ENCODE measurements at places on chromosomes 6 and 20.

- no peak for DNase-seq
Observed at GRCh38 chr6:50520326-50521266, 192.7 kb upstream of the TFAP2D start.

DNA sequence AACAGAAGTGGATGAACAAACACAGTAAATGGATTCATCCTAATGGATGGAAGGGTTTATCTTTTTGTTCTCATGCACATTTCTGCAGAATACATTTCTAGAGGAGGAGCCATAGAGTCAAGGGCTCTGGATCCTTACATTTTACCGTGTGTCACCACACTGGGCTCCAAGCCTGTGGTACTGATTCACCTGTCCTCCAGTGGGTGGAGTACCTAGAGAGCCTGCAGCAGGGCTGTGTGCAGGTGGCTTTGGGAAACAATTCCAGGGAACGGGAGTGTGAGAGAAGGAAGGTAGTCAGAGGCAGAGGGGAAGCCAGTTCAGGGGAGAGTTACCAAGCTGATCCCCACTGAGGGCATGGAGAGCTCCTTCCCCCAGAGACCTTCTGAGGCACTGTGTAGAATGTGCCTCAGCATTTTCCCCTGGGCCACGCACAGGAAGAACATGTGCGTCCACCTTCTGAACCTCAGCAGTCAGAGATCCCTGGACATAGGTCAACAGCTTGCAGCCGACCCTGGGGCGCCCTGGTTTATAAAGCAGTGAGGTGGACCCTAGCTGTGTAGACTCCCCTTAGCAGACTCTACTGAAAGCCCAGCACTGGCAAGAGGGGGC, 85.3 kb upstream of the SLC22A23 start:
- DNase-seq: no peak

DNA sequence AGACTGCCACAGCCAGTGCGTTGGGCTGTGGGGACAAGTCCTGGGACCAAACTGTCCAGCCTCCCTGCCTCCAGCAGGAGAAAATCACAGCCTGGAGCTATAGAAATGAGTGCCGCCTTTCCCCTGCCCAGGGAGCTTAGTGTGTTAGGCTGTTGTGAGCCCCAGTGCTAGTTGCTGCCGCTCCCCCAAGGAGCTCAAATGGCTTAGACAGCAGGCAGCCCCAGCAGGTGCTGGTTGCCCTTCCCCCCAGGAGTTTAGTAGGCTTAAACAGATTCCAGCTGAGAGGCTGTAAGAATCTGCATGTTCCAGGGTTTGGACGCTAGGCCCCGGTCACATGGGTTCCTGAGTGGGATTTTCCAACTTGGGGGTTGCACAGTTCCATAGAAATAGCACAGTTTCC, 27.2 kb upstream of the HMGN3 start:
- DNase-seq: no peak

- no peak for DNase-seq
Observed at GRCh38 chr6:7914991-7915789, 4.6 kb upstream of the TXNDC5 start.

DNA sequence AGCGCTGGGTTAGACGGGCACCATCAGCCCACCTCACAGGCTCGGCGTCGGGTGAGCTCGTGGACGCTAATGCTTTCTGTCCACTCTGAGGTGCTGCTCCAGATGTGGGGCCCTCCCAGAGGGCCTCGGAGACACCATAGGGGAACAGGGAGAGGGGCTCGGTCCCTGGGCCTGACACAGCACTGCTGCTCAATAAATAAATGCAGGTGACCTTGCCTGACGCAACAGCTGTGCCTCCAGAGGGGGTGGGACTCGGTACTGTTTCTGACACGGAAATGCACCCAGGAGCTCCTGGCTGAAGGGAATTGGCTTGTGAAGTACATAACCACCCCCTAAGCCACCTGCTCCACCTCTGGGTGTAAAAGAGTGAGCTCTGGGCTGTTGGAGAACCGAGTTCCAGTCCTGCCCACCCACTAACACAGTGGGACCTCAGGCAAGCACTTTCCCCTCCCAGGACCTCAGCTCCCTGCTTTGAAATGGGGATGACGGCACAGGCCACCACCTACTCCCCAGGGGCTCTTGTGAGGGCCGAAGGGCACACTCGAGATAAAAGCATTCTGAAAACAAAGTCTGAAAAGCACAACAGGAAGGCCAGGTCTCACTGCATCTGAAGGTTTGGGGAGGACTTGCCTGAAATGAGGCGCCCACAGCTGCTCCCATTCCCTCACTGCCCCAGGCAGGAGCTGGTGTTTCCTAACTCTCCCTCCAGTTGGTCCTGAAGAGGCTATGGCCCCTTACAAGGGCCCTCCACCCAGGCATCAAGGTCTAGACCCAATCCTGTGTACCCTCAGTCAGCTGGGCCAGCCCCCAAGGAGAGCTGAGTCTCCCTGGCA, 6.7 kb downstream of the KCNK15 start:
- no peak for DNase-seq

DNA sequence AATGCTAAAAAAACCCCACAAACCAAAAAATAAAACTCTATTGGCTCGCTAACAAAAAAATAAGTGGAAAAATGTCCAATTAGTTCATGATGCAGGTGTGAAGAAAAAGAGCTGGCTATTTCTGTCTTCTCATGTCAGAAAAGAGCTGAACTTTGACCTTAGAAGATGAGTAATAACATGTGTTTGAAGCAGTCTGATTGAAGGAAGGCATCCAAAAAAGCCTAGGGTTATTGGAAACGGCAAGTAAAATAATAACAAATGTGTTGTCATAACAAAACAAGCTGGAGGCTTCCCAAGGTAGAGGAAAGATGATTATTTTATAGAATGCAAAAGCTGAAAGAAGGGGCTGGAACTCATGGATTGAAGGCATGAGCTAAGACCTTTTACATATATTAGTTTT, 94.4 kb upstream of the FAM184A start:
- no peak for DNase-seq

DNA sequence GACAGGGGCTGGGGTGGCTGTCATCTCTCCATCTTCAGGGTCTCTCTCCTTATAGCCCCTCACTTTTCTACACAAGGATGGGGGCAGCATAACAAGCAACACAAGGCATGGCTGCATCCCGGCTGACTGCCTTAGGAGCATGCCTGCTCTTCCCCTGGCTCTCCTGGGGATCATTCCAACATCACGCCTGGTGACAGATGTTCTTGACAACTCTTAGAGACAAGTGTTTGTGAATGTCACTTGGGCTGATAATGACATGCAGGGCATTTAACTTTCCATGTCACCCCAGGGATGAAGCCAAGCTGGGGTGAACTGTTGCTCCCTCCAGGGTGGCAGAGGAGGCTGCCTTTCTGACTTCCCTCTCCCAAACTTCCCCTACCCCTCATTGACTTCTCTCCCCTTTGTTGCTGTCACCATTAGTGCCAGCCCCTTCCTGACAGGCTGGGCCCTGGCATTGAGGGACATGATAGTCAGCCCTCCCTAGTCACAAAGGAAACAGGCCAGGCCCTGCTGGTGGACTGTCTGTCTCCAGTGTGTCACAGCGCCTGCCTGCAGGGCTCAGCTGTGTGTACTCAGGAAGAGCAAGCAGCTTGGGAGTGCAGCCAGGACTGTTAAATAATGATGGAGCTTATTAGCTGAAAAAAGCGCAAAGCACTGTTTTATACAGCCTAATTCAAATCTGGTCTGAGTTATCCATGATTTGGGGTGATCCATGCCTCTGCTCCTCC, 161.8 kb downstream of the LRFN2 start:
- DNase-seq: no peak

GRCh38 chr20:34881689-34882088, 5.3 kb downstream of the ACSS2 start:
- no peak for DNase-seq

DNA sequence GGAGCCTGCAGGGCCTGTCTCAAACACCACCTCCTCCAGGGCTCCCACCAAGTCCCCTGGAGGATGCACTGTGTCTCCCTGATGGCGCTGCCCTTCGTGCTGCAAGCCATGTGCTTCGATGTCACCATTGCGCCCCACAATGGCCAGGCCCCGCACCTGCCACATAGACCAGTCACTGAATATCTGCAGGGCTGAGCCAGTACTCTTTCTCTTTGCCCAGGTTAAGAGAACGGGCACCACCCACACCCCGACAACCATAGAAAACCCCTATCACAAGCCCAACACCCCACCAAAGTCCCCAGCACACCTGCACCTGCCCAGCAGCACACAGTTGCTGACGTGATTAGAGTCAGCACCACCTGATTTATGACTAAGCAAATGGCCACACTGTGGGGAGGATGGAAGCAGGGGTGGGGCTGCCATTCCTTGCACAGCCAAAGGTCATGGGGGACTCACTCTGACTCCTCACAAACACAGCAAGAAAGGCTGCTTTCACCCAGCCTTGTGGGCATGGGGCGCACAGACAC, 104.3 kb downstream of the SLC23A2 start:
- peak; percentile 21 for DNase-seq

DNA sequence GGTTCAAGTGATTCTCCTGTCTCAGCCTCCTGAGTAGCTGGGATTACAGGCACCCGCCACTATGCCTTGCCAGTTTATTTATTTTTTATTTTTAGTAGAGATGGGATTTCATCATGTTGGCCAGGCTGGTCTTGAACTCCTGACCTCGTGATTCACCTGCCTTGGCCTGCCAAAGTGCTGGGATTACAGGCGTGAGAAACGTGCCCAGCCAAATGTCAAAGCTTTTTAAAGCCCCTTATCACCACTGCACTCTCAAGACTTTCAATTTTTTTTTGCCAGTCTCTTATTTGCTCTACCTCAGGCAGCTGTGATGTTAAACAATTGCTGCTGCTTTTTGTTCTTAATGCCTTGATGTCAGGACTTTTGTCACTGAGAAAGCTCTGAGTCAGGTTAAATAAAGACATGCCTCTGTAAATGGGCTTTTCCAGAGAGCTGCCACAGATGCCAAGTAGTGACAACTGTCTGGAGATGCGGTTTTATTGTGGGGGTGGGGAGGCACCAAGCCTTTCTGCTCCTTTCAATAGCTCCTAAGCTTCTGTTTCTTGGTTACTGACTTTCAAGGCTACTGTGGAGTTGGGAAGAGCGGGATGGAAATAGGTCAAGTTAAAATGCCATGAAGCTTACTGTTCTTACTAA, 29.2 kb downstream of the RSPH3 start:
- no peak for DNase-seq

DNA sequence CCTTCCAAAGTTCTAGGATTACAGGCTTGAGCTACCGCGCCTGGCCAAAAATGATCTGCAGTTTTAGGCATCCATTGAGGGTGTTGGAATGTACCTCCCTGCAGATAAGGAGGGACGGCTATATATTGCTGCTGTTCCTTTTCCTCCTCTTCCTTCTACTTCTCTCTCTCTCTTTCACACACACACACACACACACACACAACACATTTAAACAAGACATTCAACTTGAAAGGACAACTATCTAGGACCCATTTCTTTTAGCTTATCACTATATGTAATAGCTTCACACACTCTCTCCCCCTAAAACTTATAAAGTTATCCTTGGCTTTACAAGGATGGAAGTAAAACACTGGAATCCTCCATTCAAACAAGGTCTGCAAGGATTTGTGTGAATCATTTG, 260.6 kb downstream of the PHACTR1 start:
- no peak for DNase-seq

GRCh38 chr20:61795669-61796630, 269.7 kb downstream of the TAF4 start:
- no peak for DNase-seq

DNA sequence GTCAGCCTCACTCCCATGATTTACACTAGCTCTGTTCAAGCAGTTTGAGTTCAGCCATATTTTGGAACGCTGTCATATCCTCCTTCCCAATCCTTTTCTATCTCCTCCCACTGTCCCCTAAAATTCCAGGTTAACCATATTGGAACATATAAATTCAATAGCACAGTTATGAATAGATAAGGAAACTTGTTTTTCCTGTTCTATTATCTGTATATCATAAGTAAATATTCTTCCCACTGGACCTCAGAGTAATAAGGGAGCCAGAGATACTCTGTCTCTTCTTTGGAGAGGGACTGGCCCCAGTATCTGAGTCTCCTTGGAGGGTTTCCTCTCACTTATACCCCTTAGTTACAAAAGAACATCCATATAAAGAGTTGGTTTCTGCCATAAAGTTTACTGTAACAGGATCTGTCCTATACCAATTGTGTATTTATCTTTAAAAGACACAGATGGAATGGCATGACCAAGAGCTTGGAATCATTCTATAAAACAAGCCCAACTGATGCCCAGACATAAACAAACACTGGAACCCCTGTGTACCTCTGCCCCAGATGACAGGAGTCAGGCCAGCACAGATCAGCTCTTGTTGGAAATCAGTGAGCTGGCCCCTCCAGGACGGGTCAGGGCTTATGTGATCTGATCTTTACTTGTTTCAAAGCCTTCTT, 67.1 kb downstream of the EPB41L2 start:
- DNase-seq: no peak

GRCh38 chr6:50141100-50141499, 91.4 kb upstream of the DEFB112 start:
- no peak for DNase-seq

- peak; percentile 61 for DNase-seq
Observed at GRCh38 chr20:2521369-2522305, 12.9 kb upstream of the ZNF343 start.

- DNase-seq: no peak
Observed at GRCh38 chr6:20647585-20647984, 113.3 kb downstream of the CDKAL1 start.

GRCh38 chr6:84061613-84062398, 28.2 kb downstream of the MRAP2 start:
- DNase-seq: no peak

DNA sequence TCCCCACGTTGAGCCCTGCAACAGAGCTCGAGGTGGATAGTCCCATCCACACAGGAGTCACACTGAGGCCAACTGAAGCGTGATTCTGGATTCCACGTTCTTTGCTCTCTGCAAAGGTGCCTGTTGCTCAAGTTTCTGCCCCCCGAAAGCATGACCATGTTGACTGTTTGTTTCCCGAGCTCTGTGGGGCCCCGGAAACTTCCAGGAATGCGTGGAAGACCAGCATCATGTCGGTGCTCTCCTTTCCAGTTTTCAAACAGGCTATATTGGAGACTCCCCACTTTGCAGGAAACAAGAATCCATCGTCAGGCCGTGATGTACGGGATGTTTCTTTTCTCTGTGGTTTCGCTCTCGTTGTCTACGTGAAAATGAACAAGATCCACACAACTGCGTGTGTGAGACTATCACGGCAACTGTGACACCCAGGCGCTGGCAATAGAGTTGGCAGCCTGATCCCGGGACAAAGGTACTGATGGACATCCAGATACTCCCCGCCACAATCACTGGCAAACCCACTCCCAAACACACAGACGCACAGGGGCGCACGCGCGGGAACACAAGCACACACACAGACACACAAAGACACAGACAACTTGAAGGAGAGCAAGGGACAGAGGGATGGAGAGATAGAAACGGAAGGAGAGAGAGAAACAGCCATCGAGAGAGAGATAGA, 444.6 kb upstream of the DEFB115 start:
- DNase-seq: no peak
